ENCODE measurements at places on chromosomes 2 and 18. TPM values are rescaled to one million over a fixed set of nuclear protein-coding genes. Genes with fewer than 3 reads are reported as not detected.

The CDH7 gene
- total RNA-seq: not detected

- DNase-seq: no peak
Measured at GRCh38 chr2:174846941-174847938, 83.0 kb upstream of the CHRNA1 start.

GRCh38 chr18:11654736-11655605 is 34.1 kb upstream of the GNAL start:
- peak; percentile 36 for DNase-seq

DNA sequence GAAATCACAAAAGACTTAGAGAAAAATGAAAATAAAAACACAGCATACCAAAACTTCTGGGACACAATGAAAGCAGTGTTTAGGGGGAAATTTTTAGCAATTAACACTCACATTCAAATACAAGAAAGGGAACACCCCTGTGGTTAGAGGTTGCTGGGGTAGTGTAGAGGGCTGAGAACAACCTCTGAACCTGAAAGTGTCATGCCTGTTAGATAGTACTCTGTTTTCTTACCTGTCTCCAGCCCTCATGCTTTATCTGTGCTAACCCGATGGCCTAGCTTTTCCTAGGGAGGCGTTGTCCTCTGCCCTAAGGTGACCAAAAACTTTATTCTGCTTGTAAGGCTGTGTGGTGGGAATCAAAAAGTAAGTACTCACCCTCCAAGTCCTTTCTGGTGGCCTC is 122.6 kb upstream of the OTX1 start:
- DNase-seq: no peak

The C2orf49 gene
- 15.7 TPM for total RNA-seq

The SCN2A gene
- 0.58 TPM for total RNA-seq

The KCNK3 gene
- 17.8 TPM for total RNA-seq

DNA sequence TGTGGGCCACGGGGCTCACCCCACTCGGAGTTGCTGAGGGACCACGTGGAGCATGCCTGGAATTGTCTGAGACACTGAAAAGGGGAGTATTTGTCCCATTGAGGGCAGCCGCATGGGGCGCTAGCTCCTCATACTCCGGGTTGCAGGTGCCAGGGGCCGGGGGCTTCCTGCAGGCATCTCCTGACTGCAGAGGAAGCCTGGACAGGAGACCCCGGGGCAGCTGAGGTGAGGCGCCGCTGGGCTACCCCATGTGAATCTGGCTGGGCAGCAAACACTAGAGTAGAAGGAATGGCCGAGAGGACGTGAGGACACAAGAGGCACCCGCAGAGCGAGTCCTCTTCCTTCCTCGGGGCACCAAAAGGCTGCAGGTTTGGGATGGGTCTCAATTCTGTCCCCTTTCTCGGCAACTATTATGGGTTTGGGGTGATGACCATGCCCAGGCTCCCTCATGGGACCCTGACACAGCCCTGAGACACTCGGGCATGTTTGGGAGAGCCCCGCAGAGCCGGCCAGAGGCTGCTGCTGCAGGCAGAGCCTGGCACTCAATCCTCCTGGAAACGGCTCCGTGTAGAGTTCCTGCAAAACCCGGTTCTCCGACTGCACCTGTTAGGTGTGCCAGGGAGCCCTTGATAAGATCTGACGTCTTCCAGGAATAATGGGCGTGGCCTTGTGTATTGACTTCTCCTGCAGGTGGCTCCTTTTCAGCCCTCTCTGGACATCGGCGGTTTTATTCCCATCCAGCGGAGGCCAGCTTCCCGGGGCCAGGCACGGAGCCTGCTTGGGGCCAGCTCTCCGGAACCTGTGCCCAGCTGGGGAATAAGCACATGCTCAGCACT is 77.0 kb downstream of the CTIF start:
- DNase-seq: no peak

DNA sequence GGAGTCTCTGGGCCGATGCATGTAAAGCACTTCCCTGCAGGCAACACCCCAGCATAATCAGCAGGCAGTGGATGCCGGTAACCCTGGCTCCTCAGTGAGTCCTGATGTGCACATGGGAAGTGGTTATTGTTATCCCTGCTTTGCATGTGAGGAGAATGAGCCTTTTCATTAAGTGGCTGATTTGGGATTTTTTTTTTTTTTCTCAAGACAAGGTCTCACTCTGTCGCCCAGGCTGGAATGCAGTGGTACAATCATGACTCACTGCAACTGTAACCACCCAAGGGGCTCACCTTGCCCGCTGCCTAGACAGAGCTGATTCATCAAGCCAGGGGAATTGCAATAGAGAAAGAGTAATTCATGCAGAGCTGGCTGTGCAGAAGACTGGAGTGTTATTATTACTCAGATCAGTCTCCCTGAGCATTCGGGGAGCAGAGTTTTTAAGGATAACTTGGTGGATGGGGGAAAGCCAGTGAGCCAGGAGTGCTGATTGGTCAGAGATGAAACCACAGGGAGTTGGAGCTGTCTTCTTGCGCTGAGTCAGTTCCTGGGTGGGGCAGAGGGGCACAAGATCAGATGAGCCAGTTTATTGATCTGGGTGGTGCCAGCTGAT is 95.4 kb downstream of the SOCS6 start:
- DNase-seq: no peak

The ASXL3 gene
- 1.5 TPM for total RNA-seq

GRCh38 chr2:70886541-70886987 is 49.1 kb upstream of the ATP6V1B1 start:
- no peak for DNase-seq

- no peak for DNase-seq
Measured at GRCh38 chr18:77323640-77324299, 74.1 kb downstream of the GALR1 start.

The WNT6 gene
- not detected for total RNA-seq

GRCh38 chr18:36539674-36540231 is 242.2 kb downstream of the FHOD3 start:
- no peak for DNase-seq

The E2F6 gene
- total RNA-seq: 15.4 TPM

DNA sequence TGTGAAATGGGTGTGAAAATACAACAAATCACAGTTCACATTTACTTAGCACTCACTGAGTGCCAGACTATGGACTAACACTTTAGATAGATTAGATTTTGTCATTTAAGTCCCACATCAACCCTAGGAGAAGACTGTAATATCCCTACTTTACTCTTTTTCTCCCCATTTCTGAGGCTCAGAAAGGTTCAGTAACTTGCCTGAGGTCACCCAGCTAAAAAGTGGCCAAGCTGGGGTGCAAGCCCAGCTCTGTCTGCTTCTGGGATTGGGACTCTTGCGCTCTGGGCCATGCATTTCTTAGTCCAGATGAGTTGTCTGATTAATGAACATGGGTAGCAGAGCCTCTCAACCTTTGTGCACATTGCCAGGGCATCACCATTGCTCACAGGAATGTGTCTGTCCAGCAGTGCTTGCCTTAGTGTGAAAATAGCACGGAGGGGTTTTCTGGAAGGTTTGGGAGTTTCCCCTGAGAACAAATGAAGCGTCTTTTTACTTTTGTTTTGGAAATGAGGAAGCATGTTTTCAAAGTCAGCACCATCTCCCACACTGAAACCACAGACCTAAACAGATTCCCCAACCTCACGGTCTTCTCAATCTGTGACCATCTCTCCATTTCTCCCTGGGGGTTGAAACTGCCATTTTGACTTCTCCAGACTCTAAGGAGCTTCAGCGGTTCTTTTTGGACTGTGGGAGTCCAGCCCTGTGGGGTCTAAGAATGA is 31.9 kb downstream of the NRP2 start:
- DNase-seq: no peak

The SETBP1 gene
- total RNA-seq: 26.4 TPM

DNA sequence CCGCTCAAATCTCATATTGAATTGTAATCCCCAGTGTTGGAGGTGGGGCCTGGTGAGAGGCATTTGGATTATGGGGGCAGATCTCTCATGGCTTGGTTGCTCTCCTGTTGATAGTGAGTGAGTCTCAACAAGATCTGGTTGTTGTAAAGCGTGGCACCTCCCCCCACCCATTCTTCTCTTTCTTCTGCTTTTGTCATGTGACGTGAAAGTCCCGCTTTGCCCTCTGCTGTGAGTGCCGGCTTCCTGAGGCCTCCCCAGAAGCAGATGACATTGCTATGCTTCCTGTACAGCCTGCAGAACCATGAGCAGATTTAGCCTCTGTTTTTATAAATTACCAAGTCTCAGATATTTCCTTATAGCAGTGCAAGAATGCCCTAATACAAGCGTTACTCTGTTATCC is 673.8 kb downstream of the ADCYAP1 start:
- no peak for DNase-seq

The IL1RL2 gene
- total RNA-seq: 2.5 TPM

DNA sequence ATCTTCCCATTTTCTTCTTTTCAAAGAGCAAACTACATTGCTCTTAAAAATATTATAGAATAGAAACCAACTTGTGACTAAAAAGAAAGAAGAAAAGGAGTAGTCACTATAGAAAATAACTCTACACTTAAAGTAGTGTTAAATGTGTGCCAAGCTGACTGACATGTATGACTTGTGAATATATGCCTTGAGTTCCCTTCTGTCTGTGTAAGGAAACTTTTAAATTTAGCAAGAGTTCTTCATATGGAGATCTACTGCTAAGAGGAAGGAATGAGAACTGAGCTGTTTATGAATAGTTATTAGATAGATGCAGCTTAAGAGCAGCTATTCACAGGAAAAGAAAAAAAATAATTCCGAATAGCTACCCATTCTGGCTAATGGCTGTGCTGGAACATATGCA is 1221.7 kb upstream of the ZEB2 start:
- no peak for DNase-seq

GRCh38 chr2:145757503-145758246 is 1237.8 kb upstream of the ZEB2 start:
- DNase-seq: no peak

- DNase-seq: no peak
Measured at GRCh38 chr18:58386780-58387179, 242.1 kb downstream of the ALPK2 start.

GRCh38 chr2:147327613-147328012 is 517.2 kb upstream of the ACVR2A start:
- DNase-seq: no peak

- no peak for DNase-seq
Measured at GRCh38 chr2:2192091-2192955, 138.8 kb downstream of the MYT1L start.

DNA sequence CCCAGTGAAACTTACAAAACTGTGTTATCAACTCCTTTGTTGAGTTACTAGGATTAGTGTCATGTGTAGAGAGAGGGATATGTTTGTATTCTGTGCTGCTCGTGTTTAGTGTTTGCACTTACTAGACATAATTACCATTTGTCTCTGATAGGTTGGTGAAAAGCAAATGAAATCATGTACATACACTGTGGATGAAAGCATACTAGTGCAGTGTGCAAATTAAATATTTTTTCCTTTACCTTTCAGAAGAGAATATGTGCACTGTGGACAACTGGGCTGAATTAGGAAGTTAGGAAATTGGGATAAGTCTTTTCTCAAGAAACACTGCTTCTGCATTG is 1.2 kb downstream of the KIAA1328 start:
- no peak for DNase-seq

- no peak for DNase-seq
Measured at GRCh38 chr2:47815764-47816163, 32.8 kb downstream of the MSH6 start.

DNA sequence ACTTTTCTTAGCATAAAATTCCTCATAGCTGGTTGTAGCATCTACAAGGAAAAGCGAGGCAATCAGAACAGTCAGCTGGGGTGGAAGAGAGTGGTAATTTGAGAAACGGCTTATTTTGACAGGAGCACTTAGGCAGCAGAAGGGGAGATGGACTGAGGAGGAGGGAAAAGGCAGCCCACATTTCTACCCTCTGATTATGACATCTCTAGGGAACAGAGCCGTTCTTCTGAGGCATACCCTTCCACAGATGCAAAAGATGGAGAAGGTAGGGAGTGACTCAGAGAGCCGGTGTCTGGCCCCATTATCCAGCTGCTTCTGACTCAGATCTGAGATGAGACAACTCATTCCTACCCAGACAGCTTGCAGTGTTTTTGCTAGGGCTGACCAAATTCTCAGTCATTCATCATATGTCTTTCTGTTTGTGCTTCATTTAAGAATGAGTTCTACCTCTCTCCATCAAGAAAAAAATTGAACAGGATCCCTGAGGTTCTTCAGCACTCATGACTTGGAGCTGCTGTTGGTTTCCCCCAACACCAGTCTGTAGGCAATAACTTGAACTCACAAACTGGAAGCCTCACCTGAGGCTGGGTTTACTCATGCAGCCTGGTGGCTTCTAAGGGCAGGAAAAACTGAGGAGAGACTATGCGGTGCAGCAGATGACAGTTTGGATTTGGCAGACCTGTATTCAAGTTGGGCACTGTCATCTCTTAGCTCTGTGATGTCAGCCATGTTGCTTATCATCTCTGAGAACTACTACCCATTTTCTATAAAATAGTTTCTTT is 15.9 kb upstream of the SEC11C start:
- DNase-seq: no peak

DNA sequence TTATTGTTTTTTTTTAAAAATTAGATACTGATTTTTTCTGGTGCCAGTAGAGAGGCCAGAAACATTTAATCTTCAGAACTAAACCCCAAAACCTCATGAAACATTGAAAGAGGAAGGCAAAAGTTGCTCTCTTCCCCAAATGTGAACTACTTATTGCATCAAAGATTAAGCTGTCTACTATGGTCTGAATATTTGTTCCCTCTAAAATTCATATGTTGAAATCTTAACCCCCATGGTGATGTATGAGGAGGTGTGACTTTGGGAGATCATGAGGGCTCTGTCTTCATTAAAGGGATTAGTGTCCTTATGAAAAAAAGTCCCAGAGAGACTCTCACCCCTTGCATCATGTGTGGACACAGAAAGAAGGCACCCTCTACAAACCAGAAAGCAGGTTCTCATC is 28.2 kb upstream of the SLC8A1 start:
- no peak for DNase-seq

DNA sequence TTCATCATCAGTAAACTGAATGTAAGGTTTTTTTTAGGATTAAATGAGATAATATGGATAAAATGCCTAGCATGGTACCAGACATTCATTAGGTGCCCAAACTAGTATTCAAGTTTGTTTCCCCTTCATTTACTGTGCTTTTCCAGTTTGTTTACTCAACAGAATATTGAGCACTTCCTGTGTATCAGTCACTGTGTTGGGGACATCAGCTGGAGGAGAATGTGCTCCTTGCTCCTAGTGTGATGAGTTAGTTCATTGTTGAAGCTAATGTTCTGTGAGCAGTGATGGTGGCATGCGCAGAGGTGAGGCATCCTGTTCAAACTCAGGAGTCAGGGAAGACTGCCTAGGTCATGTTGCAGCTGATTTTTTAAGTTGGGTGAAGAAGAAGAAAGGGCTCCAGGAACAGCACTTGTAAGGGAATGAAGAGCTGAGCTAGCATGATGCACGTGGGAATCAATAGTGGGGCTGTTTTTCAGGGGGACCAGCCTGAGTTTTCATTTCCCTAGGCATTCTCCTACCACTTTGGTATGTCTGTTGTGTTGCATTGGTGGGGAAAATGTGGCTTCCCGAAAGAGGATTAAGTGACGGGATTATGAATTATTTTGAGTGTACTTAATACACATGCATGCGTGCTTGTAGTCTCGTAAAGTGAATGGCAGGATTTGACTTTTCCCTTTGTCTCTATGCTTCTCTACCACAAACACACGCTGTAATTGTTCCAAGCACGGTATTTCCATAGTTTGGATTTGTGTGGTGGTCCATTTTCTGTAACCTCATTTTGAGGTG is 23.7 kb downstream of the TTLL4 start:
- DNase-seq: no peak

The LRP2 gene
- 34.6 TPM for total RNA-seq

GRCh38 chr2:232941912-232942594 is 71.0 kb downstream of the NGEF start:
- DNase-seq: no peak

- DNase-seq: peak; percentile 60
Measured at GRCh38 chr2:46650556-46651001, 171.2 kb downstream of the TMEM247 start.

Data from left lung (tissue), 14 donors.